ENCODE measurements at places on chromosomes 6 and 20. TPM values are rescaled to one million over a fixed set of nuclear protein-coding genes. Genes with fewer than 3 reads are reported as not detected.

ARHGAP40 gene
- total RNA-seq: not detected

C20orf144 gene
- total RNA-seq: not detected

MATN4 gene
- 4.8 TPM for total RNA-seq

ZC3H12D gene
- 0.92 TPM for total RNA-seq

LTA gene
- total RNA-seq: not detected

ENPP5 gene
- 13.6 TPM for total RNA-seq

OR2H1 gene
- not detected for total RNA-seq

All from diencephalon (tissue), 1 donor.